ENCODE measurements at places on chromosomes 13 and 19. TPM values are rescaled to one million over a fixed set of nuclear protein-coding genes. Genes with fewer than 3 reads are reported as not detected.

GRCh38 chr19:49895566-49896297, 955 bp downstream of the IL4I1 start:
- DNase-seq: no peak
- peaks cover 6% of the 10 kb centered on the region for H3K27me3 ChIP-seq
- no peak overlapping the region for H3K27ac ChIP-seq
- no peaks in the 10 kb centered on the region for H3K4me1 ChIP-seq
- H3K36me3 ChIP-seq: no peaks in the 10 kb centered on the region
- H3K4me3 ChIP-seq: no peak overlapping the region

- H3K36me3 ChIP-seq: no peaks in the 10 kb centered on the region
- no peaks in the 10 kb centered on the region for H3K27me3 ChIP-seq
- peak; percentile 40 for DNase-seq
- peak overlapping the region; percentile 38 for H3K4me3 ChIP-seq
- peaks cover 28% of the 10 kb centered on the region for H3K4me1 ChIP-seq
Observed at GRCh38 chr19:664913-665443, 2.0 kb upstream of the RNF126 start.

GRCh38 chr13:60583911-60584753, 187.1 kb downstream of the TDRD3 start:
- H3K4me1 ChIP-seq: no peaks in the 10 kb centered on the region
- peak overlapping the region; percentile 35 for H3K27ac ChIP-seq
- H3K4me3 ChIP-seq: no peak overlapping the region
- no peaks in the 10 kb centered on the region for H3K36me3 ChIP-seq
- H3K27me3 ChIP-seq: no peaks in the 10 kb centered on the region

- DNase-seq: no peak
- H3K27ac ChIP-seq: no peak overlapping the region
- H3K36me3 ChIP-seq: no peaks in the 10 kb centered on the region
- no peaks in the 10 kb centered on the region for H3K27me3 ChIP-seq
- H3K4me3 ChIP-seq: no peak overlapping the region
Observed at GRCh38 chr19:32458500-32459123, 53.0 kb downstream of the DPY19L3 start.

DNA sequence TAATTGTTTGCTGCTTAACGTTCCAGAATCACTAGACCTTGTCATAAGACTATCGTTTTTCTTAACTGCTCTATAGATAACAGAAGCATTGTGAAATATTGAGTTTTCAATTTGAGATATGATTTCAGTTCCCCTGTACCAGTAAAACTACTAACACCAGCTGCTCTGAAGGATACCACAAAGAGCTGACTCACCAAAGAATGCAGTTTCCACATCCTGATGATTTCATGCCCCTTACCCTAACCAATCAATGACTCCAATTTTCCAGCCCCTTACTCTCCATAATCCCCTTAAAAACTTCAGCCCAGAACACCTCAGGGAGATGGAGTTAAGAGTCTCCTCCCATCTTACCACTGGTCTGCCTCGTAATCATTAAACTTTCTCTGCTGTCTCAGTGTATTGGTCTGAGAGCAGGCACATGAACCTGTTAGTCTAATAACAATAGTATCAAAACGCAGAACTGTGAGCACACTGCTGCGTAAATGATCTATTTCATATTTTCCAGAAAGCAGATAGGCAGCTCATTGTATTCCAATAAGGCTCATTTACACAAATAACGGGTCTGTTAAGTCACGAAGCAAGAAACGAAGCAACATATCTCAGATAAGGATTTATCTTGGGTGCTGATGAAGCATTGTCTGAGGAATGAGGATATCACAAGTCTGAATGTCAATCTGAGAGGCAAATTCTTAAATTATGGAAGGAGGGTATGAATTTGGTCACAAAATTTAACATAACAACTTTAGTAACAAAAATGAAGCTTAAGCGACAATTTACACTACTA, 14.1 kb upstream of the CCNA1 start:
- H3K27ac ChIP-seq: no peak overlapping the region
- DNase-seq: no peak
- H3K27me3 ChIP-seq: peaks cover 3% of the 10 kb centered on the region
- H3K36me3 ChIP-seq: no peaks in the 10 kb centered on the region
- H3K4me1 ChIP-seq: no peaks in the 10 kb centered on the region

GRCh38 chr13:85108356-85108755, 690.9 kb downstream of the SLITRK6 start:
- no peak overlapping the region for H3K27ac ChIP-seq
- no peaks in the 10 kb centered on the region for H3K4me1 ChIP-seq
- no peak overlapping the region for H3K4me3 ChIP-seq

GRCh38 chr13:62431852-62432251, 1016.2 kb upstream of the PCDH20 start:
- H3K36me3 ChIP-seq: no peaks in the 10 kb centered on the region
- H3K27ac ChIP-seq: no peak overlapping the region
- no peak overlapping the region for H3K4me3 ChIP-seq
- no peaks in the 10 kb centered on the region for H3K27me3 ChIP-seq

- H3K27ac ChIP-seq: no peak overlapping the region
- no peak for DNase-seq
- no peaks in the 10 kb centered on the region for H3K36me3 ChIP-seq
- H3K4me3 ChIP-seq: no peak overlapping the region
- peaks cover 9% of the 10 kb centered on the region for H3K4me1 ChIP-seq
- H3K27me3 ChIP-seq: no peaks in the 10 kb centered on the region
Observed at GRCh38 chr13:79360095-79360494, 46.0 kb downstream of the RBM26 start.

- H3K36me3 ChIP-seq: no peaks in the 10 kb centered on the region
- peak overlapping the region; percentile 52 for H3K4me3 ChIP-seq
- H3K27me3 ChIP-seq: peaks cover 23% of the 10 kb centered on the region
- no peaks in the 10 kb centered on the region for H3K4me1 ChIP-seq
- DNase-seq: no peak
- no peak overlapping the region for H3K27ac ChIP-seq
Observed at GRCh38 chr13:37869506-37869755, 141 bp downstream of the TRPC4 start.

GRCh38 chr13:77219401-77219800, 107.5 kb downstream of the MYCBP2 start:
- H3K4me3 ChIP-seq: no peak overlapping the region
- no peak overlapping the region for H3K27ac ChIP-seq
- DNase-seq: no peak
- no peaks in the 10 kb centered on the region for H3K27me3 ChIP-seq
- H3K4me1 ChIP-seq: no peaks in the 10 kb centered on the region

DNA sequence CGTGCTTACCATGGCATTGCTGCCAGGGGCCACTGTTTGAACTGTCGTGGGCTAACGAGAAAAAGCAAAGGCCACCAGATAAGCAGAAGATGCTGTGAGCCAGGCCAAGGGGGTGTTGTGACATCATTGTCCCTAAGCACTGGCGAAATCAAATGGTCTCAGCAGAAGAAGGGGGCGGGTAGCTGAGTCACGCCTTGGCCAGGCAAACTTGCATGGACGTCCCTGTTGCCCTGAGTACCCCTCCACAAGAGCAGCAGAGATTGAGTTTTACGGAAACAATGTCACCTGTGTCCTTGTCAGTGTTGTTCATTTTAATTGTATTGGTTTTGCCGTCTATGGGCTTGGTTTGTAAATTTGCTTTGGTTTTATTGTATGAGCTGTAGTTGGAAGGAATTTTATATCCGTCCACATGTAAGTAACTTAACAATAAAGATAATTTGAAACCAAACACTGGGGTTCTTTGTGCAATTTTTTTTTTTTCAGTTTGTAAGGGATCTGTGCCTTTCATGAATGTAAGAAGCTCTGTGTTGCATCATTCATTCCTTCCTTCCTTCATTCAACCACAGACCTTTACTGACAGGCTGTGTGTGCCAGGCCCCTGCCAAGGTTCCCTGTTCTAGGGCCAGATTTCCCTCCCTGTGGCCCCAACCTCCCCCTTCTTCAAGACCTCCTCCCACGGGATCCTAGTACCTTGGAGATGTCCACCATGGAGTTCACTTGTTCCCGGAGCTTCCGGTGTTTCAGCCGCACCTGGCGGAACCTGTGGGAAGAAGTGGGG, 12.3 kb downstream of the KCNN4 start:
- H3K36me3 ChIP-seq: no peaks in the 10 kb centered on the region
- H3K4me3 ChIP-seq: no peak overlapping the region
- no peak overlapping the region for H3K27ac ChIP-seq
- DNase-seq: no peak
- no peaks in the 10 kb centered on the region for H3K4me1 ChIP-seq

DNA sequence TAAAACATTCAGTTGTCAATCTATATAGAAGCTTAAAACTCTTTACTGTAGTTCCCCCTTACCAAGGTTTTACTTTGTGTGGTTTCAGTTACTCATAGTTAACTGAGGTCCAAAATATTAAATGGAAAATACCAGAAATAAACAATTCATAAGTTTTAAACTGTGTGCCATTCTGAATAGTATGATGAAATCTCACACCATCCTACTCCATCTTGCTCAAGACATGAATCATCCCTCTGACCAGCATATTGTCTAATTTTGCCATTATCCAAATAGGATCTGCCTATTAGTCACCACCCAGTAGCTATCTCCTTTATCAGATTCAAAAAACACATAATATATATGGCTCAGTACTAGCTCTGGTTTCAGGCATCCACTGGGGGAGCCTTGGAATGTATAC, 22.4 kb downstream of the ZNF571 start:
- no peak overlapping the region for H3K27ac ChIP-seq
- no peak for DNase-seq
- H3K36me3 ChIP-seq: peaks cover 3% of the 10 kb centered on the region

- DNase-seq: no peak
- H3K4me1 ChIP-seq: no peaks in the 10 kb centered on the region
- no peak overlapping the region for H3K4me3 ChIP-seq
- no peak overlapping the region for H3K27ac ChIP-seq
- no peaks in the 10 kb centered on the region for H3K36me3 ChIP-seq
Observed at GRCh38 chr19:55959996-55960675, 12.5 kb downstream of the NLRP8 start.

GRCh38 chr13:52885141-52885540, 36.7 kb upstream of the PCDH8 start:
- H3K4me3 ChIP-seq: no peak overlapping the region
- H3K4me1 ChIP-seq: no peaks in the 10 kb centered on the region
- H3K27me3 ChIP-seq: no peaks in the 10 kb centered on the region
- no peak overlapping the region for H3K27ac ChIP-seq
- no peaks in the 10 kb centered on the region for H3K36me3 ChIP-seq
- DNase-seq: no peak

GRCh38 chr19:12162513-12162881, 399 bp upstream of the ZNF136 start:
- H3K4me3 ChIP-seq: peak overlapping the region; percentile 88
- H3K36me3 ChIP-seq: peaks cover 8% of the 10 kb centered on the region
- no peaks in the 10 kb centered on the region for H3K27me3 ChIP-seq
- no peak for DNase-seq

GRCh38 chr13:67469623-67470022, 239.5 kb upstream of the PCDH9 start:
- no peak overlapping the region for H3K27ac ChIP-seq
- no peak overlapping the region for H3K4me3 ChIP-seq
- H3K4me1 ChIP-seq: no peaks in the 10 kb centered on the region
- no peak for DNase-seq
- H3K27me3 ChIP-seq: no peaks in the 10 kb centered on the region
- H3K36me3 ChIP-seq: no peaks in the 10 kb centered on the region

- H3K4me1 ChIP-seq: peaks cover 33% of the 10 kb centered on the region
- H3K4me3 ChIP-seq: no peak overlapping the region
- DNase-seq: no peak
- H3K27ac ChIP-seq: no peak overlapping the region
- H3K36me3 ChIP-seq: no peaks in the 10 kb centered on the region
Observed at GRCh38 chr13:102873653-102874052, 27.8 kb downstream of the ERCC5 start.

GRCh38 chr19:42325896-42326771, 699 bp downstream of the MEGF8 start:
- DNase-seq: no peak
- H3K27me3 ChIP-seq: peaks cover 18% of the 10 kb centered on the region
- H3K36me3 ChIP-seq: no peaks in the 10 kb centered on the region
- peak overlapping the region; percentile 85 for H3K27ac ChIP-seq

DNA sequence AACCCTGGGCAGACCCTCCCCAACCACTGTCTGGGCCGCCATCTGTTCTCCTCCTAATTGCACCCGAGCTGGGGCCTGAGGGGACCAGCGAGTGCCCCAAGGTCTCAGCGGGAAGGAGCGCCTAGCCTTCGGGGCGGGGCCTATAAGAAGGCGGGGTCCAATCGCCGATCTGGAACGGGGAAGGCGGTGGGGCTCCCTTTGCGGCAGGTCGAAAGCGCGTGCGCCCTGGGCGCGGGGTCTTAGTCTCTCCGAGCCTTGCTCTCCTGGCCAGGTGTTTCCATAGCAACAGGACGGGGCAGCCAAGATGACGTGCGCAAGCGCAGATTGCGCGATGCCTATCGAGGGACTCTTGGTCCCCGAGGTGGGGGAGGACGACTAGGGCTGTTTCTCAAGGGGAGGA, 2.8 kb downstream of the MAST1 start:
- H3K36me3 ChIP-seq: no peaks in the 10 kb centered on the region
- peak overlapping the region; percentile 21 for H3K4me3 ChIP-seq
- no peak overlapping the region for H3K27ac ChIP-seq
- H3K27me3 ChIP-seq: peaks cover 75% of the 10 kb centered on the region
- DNase-seq: no peak

DNA sequence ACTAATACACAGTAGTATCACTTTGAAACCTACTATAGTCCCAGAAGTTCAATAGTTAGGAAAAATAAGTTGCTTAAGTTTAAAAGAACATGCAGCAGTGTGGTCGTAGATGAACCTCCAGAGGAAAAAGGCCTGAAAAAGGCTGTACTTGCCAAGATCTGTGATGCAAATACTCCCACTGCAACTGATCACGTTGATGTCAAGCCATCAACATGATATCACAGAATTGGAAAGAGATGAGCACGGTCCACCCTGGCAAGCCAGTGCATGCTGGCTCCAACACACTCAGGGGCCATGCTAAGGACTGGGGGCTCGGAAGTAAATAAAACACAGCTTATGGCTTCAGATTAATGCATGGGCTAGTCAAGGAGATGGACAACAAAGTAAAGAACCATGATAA, 71.8 kb upstream of the LRCH1 start:
- no peak overlapping the region for H3K27ac ChIP-seq
- H3K4me3 ChIP-seq: no peak overlapping the region
- no peaks in the 10 kb centered on the region for H3K36me3 ChIP-seq
- H3K27me3 ChIP-seq: no peaks in the 10 kb centered on the region

LYL1 gene
- 3.1 TPM for total RNA-seq

FFAR3 gene
- not detected for total RNA-seq

GGACT gene
- total RNA-seq: 0.98 TPM

PEAK3 gene
- total RNA-seq: not detected

CAB39L gene
- total RNA-seq: 4.7 TPM

OLFM4 gene
- 1.6 TPM for total RNA-seq

STOML3 gene
- not detected for total RNA-seq

SLC25A41 gene
- 0.42 TPM for total RNA-seq

ZNF44 gene
- total RNA-seq: 3.3 TPM
